ENCODE measurements at places on chromosomes 3 and 15.

DNA sequence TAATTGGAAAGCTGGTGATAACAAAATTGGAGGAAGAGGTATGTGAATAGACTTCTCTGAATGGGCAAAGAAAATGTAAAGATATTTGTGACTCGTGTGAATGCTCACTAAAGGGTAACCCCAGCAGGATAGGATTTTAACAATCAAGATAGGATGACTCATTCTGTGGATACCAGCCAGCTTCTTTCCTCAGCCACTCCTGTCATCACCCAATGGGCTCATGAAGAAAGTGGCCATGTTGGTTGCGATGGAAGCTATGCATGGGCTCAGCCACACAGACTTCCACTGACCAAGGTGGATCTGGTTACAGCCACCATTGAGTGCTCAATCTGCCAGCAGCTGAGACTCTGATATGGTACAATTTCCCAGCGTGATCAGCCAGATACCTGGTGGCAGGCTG lies 40.9 kb downstream of the STRIT1 start:
- no peaks in the 10 kb centered on the region for H3K36me3 ChIP-seq
- H3K4me1 ChIP-seq = no peaks in the 10 kb centered on the region
- H3K4me3 ChIP-seq = no peak overlapping the region
- no peaks in the 10 kb centered on the region for H3K27me3 ChIP-seq
- H3K27ac ChIP-seq = no peak overlapping the region
- DNase-seq = no peak

DNA sequence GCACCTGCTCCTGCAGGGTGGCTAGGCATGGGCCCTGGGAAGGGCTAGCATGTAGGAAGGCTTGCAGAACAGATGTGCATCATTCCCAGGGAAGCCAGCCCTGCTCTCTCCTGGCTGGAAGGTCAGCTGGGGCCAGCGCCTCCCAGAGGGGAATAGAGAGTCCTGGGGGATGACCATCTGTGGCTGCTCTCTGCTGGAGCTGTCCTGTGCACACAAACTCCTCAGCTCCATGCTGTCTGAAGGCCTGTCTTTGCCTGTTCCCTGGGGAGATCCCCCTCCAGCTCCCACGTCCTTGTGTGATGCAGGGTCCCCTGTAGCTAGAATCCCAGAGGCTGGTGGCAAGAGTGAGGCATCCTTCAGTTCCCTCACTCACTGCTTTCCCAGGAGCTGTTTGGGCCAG lies 19.3 kb downstream of the IL16 start:
- no peaks in the 10 kb centered on the region for H3K27me3 ChIP-seq
- H3K4me1 ChIP-seq = no peaks in the 10 kb centered on the region
- H3K4me3 ChIP-seq = no peak overlapping the region

DNA sequence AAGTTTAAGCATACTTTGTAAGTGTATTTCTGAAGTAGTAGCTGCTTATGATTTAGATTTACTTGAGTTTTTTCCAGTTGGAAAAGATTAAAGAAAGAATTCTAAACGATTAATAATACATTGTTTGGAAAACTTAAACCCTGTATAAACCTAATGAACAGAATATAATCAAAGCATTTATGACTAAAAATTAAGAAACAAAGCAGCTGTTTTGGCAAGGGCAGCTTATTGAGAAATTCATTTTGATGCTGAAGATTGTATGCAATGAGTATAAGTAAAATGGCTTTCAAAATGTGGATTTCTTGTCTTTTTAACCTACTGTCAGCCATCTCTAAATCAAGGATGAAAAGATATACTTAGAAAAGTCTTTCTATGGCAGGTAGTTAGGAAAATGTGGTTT lies 140.2 kb downstream of the POLQ start:
- no peaks in the 10 kb centered on the region for H3K4me1 ChIP-seq
- no peaks in the 10 kb centered on the region for H3K36me3 ChIP-seq
- no peaks in the 10 kb centered on the region for H3K27me3 ChIP-seq
- H3K27ac ChIP-seq = no peak overlapping the region

DNA sequence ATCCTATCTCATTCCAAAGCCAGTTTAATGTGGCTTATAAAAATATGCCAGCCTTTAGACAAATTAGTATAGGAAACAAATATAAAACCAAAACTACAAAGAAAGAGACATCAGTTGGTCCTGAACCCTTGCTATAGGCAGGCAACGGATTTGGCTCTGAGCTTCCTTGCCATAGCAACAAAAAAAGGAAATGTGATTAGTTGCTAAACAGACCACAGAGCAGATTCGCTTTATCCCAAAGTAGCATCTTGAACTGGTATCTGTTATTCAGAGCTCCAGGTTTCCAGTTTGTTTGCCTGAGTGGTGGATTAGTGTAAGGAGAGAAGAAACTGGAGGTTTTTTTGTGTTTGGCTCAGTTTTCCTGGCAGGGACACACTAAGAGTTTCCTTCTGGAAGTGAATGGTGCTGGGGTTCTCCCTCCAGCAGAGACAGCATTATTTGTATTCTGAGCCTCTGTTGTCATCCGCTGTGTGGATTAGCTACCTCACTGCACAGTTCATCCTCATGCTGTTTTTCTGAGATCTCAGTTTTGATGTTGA lies 44.1 kb downstream of the CHST2 start:
- H3K27me3 ChIP-seq = no peaks in the 10 kb centered on the region
- no peaks in the 10 kb centered on the region for H3K4me1 ChIP-seq
- H3K36me3 ChIP-seq = no peaks in the 10 kb centered on the region
- H3K27ac ChIP-seq = no peak overlapping the region
- no peak overlapping the region for H3K4me3 ChIP-seq
- DNase-seq = no peak

GRCh38 chr3:179697736-179698332 lies 45.0 kb downstream of the USP13 start:
- H3K27ac ChIP-seq = no peak overlapping the region
- no peaks in the 10 kb centered on the region for H3K27me3 ChIP-seq
- H3K4me1 ChIP-seq = no peaks in the 10 kb centered on the region
- no peak for DNase-seq
- no peaks in the 10 kb centered on the region for H3K36me3 ChIP-seq
- no peak overlapping the region for H3K4me3 ChIP-seq

DNA sequence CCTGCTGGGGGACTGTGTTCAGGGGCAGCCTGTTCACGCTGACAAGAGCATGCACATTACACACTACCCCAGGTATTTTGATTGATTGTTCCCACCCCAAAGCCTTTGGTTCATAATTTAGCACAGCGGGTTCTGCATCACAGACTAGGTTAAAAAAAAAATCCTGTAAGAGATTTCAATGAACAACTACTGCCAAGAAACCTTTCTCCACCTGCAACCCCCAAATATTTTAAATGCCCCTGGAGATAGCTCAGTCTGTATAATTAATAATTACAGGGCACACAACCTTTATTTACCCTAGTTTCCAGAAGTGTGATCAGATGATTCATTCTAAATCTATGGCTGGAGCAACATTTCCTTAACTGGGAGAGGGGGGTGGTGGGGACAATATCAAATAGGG lies 87.6 kb downstream of the NR2F2 start:
- no peak overlapping the region for H3K27ac ChIP-seq
- H3K36me3 ChIP-seq = no peaks in the 10 kb centered on the region
- no peak overlapping the region for H3K4me3 ChIP-seq
- DNase-seq = no peak
- peaks cover 32% of the 10 kb centered on the region for H3K27me3 ChIP-seq
- peaks cover 19% of the 10 kb centered on the region for H3K4me1 ChIP-seq

DNA sequence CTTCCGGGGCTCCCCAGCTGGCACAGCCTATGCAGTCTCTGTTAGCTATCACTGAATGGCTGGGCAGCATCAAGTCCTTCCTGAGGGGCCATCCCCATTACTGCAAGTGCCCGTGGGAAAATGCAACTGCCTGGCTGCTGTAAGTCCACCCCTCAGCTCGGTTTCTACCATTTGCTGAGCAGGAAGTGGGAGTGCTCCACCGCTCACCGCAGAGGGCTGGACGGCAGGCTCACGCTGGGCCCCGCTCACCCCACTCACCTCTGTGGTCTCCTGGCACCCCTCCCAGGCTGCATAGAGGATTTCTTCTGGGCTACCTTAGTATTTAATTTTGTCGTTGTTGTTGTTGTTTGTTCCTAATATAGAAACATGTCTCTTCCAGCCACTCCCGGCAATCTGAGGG lies 270.2 kb downstream of the PLCL2 start:
- DNase-seq = no peak
- H3K4me3 ChIP-seq = no peak overlapping the region
- H3K4me1 ChIP-seq = peaks cover 14% of the 10 kb centered on the region
- H3K27ac ChIP-seq = no peak overlapping the region

GRCh38 chr3:172203522-172204258 lies 164.3 kb downstream of the FNDC3B start:
- H3K4me3 ChIP-seq = peak overlapping the region; percentile 28
- H3K4me1 ChIP-seq = peaks cover 47% of the 10 kb centered on the region
- DNase-seq = no peak
- H3K36me3 ChIP-seq = no peaks in the 10 kb centered on the region
- H3K27ac ChIP-seq = peak overlapping the region; percentile 82
- no peaks in the 10 kb centered on the region for H3K27me3 ChIP-seq

- no peak overlapping the region for H3K4me3 ChIP-seq
- peaks cover 5% of the 10 kb centered on the region for H3K4me1 ChIP-seq
- no peaks in the 10 kb centered on the region for H3K27me3 ChIP-seq
- H3K27ac ChIP-seq = no peak overlapping the region
- H3K36me3 ChIP-seq = no peaks in the 10 kb centered on the region
Measured at GRCh38 chr3:98971169-98971681, 69.7 kb upstream of the DCBLD2 start.

GRCh38 chr3:33575311-33575710 lies 135.1 kb upstream of the UBP1 start:
- H3K4me1 ChIP-seq = no peaks in the 10 kb centered on the region
- no peak overlapping the region for H3K27ac ChIP-seq
- H3K36me3 ChIP-seq = peaks cover 20% of the 10 kb centered on the region
- no peak overlapping the region for H3K4me3 ChIP-seq

DNA sequence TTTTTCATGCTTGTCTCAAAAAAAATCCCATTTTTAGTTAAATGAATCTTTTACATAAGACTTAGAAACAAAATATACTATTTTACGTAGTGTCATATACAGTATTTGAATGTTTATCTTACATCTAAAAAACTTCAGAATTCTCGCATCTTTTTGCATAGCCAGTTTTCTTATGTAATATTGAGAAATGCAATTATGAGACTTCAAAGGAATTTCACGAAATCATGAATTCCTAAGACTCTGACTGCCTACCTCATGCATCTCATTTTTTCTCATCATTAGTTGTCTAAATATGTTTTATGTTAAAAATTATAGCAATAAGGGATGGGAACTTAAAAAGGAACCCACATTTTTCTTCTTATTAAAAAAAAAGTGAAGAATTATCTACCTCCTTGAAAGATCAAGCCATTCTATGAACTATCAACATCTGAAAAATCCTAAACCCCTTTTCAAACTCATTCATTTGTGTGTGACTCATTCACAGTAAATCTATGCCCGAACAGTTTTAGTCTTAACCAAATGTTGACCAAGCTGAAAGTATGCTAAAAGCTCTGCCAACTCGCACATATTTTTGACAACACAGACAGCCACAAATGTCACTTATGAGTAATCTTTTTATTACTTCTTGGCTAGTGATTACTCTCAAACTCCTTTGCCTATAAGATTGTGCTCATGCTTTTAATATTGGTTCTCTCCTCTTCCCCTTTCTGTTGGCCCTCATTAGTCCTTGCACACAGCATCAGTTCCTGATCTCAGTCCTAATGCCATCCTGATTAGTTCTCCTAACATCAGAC lies 115.9 kb downstream of the DCLK3 start:
- H3K27me3 ChIP-seq = no peaks in the 10 kb centered on the region
- H3K4me3 ChIP-seq = peak overlapping the region; percentile 24
- peaks cover 39% of the 10 kb centered on the region for H3K4me1 ChIP-seq
- H3K36me3 ChIP-seq = no peaks in the 10 kb centered on the region

DNA sequence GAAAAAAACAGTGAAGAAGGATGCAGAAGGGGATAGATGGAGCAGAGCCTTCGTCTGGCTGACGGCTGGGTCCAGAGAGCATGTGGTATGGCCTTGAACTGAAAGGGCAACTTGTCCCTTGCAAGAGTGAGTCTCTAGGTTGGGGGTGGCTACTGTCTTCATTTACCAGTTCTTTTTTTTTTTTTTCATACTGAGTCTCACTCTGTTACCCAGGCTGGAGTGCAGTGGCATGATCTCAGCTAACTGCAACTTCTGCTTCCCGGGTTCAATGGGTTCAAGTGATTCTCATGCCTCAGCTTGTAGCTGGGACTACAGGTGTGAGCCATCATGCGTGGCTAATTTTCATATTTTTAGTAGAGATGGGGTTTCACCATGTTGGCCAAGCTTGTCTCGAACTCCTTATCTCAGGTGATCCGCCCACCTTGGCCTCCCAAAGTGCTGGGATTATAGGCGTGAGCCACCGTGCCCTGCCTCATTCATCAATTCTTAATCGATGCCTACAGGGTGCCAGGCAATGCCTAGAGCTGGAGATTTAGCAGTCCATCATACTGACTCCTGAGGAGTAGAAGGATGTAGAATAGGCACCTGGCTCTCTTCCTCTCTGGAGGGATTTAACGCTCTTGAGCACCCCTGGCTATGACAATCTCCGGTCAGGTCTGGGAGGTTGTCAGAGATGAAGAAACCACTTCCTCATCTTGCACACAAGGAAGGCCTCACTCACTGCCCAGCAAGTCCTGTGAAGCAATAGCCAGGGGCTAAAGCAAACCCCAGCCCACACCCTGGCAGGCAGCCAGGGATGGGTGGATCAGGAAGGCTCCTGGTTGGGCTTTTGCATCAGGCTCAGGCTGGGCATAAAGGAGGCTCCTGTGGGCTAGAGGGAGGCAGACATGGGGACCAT lies at the start of gene CAMP:
TSS of gene CAMP (plus strand) at position 880 of the 898 bp plus-strand sequence. CDS start at position 897, 17 bp downstream.
- no peak within 1 kb of the TSS for H3K27ac ChIP-seq
- no peak for DNase-seq
- no peak within 1 kb of the TSS for H3K4me3 ChIP-seq
- H3K36me3 ChIP-seq = no peaks in the 10 kb centered on the region

GRCh38 chr3:13495921-13496723 lies 16.0 kb downstream of the HDAC11 start:
- no peak overlapping the region for H3K4me3 ChIP-seq
- no peaks in the 10 kb centered on the region for H3K36me3 ChIP-seq
- no peaks in the 10 kb centered on the region for H3K27me3 ChIP-seq
- peak; percentile 41 for DNase-seq
- no peak overlapping the region for H3K27ac ChIP-seq
- peaks cover 5% of the 10 kb centered on the region for H3K4me1 ChIP-seq

GRCh38 chr15:57500256-57500655 lies 91.4 kb upstream of the MYZAP start:
- H3K27ac ChIP-seq = no peak overlapping the region
- no peak for DNase-seq
- no peaks in the 10 kb centered on the region for H3K36me3 ChIP-seq
- H3K27me3 ChIP-seq = no peaks in the 10 kb centered on the region
- peaks cover 5% of the 10 kb centered on the region for H3K4me1 ChIP-seq

GRCh38 chr3:35710554-35710953 lies 71.2 kb downstream of the ARPP21 start:
- no peaks in the 10 kb centered on the region for H3K36me3 ChIP-seq
- no peak for DNase-seq
- no peaks in the 10 kb centered on the region for H3K4me1 ChIP-seq

DNA sequence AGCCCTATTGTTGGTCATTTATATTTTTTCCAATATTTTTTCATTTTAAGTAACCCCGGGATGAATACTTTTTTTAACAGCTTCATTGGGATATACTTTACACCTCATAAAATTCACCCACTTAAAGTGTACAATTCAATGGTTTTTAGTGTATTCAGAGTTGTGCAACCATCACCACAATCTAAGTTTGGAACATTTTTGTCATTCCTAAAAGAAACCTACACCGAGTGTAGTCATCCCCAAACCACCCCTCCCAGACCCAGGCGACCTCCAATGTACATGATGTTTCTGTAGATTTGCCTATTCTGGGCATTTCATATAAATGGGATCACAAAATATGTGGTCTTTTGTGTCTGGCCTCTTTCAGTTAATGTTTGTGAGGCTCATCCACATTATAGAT lies 118.3 kb upstream of the FRMD4B start:
- no peaks in the 10 kb centered on the region for H3K36me3 ChIP-seq
- no peak overlapping the region for H3K4me3 ChIP-seq
- no peaks in the 10 kb centered on the region for H3K4me1 ChIP-seq
- H3K27me3 ChIP-seq = no peaks in the 10 kb centered on the region
